CD4-positive, CD25-positive, alpha-beta regulatory T cell (primary cell): ENCODE measurements at places on chromosomes 2 and 18. TPM values are rescaled to one million over a fixed set of nuclear protein-coding genes. Genes with fewer than 3 reads are reported as not detected.

The RNU2-63P gene
- polyA plus RNA-seq, result 10.9 TPM

The STEAP3 gene
- polyA plus RNA-seq, result not detected

The UGP2 gene
- polyA plus RNA-seq, result 210 TPM

The KIF5C gene
- polyA plus RNA-seq, result 3.0 TPM

The ZAP70 gene
- polyA plus RNA-seq, result 144 TPM

The DDX18 gene
- 38.8 TPM for polyA plus RNA-seq

The SMYD1 gene
- polyA plus RNA-seq, result not detected

The BMP10 gene
- polyA plus RNA-seq, result not detected

The CAPN13 gene
- polyA plus RNA-seq, result not detected

The ARHGEF33 gene
- 0.16 TPM for polyA plus RNA-seq

The DSG1 gene
- not detected for polyA plus RNA-seq

The UGT1A5 gene
- not detected for polyA plus RNA-seq

The HOXD10 gene
- not detected for polyA plus RNA-seq

DNA sequence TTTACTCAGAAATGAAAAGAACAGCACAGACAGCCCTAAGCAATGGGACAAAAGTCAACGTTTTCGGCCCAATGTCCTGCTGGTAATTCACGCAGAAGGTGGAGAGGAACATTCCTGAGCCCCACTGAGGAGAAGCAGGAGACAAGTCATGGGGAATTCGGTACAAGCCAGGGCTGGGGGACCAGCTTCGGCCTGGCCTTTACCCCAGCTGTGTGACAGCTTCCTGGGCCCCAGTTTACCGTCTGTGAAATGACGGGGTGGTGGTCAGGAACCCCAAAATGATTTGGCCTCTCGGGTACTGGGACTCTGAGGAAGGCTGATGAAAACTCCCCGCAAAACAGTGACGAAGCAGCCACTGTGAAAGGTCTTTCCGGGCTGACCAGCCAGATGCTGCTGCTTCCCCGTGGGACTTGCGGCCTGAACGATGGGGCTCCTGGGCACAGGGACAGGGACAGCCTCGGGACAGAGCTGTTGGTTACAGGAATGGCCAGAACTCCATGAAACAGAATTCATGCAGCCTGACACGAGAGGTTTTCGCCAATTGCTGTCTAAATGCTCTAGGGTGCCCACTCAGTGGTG lies 21.6 kb downstream of the KIF1A start:
- H3K4me1 ChIP-seq, result no peaks in the 10 kb centered on the region
- H3K27ac ChIP-seq, result no peak overlapping the region
- H3K36me3 ChIP-seq, result no peaks in the 10 kb centered on the region
- H3K4me3 ChIP-seq, result no peak overlapping the region
- H3K27me3 ChIP-seq, result peaks cover 3% of the 10 kb centered on the region
- DNase-seq, result no peak

DNA sequence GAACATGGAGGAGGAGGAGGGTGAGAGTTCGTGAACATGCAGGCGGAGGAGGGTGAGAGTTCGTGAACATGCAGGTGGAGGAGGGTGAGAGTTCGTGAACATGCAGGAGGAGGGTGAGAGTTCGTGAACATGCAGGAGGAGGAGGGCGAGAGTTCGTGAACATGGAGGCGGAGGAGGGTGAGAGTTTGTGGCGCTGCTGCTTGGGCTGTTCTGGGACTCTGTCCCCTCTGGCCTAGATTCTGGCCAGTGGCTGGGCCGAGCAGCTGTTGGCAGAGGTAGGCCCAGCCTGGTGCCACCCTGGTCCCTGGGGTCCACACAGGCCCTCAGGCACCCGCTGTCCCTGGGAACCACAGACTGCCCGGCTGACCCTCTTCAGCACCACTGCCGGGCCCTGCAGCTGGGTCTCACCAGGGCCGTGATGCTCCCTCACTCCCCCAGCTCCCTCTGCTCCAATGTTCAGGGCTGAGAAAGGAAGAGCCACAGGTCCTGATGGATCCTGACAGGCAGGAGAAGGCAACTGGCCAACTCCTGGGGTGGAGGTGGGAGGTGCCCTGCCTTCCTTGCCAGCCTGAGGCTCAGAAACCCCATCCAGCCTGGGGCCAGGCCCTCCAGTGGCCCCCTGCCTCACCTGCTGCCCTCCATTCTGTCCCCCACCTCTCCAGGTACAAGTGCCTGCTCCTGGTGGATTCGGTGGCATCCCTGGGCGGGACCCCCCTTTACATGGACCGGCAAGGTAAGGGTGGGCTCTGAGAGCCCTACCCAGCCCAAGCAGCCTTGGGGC lies 3.9 kb downstream of the AGXT start:
- no peaks in the 10 kb centered on the region for H3K4me1 ChIP-seq
- no peaks in the 10 kb centered on the region for H3K27me3 ChIP-seq
- no peak overlapping the region for H3K4me3 ChIP-seq
- no peak overlapping the region for H3K27ac ChIP-seq
- no peaks in the 10 kb centered on the region for H3K36me3 ChIP-seq

- H3K27ac ChIP-seq, result no peak overlapping the region
- no peak overlapping the region for H3K4me3 ChIP-seq
- no peak for DNase-seq
- no peaks in the 10 kb centered on the region for H3K36me3 ChIP-seq
Observed at GRCh38 chr2:23563673-23564614, 179.0 kb downstream of the KLHL29 start.

- no peak overlapping the region for H3K27ac ChIP-seq
- peak overlapping the region; percentile 26 for H3K4me3 ChIP-seq
- peaks cover 19% of the 10 kb centered on the region for H3K4me1 ChIP-seq
- peaks cover 61% of the 10 kb centered on the region for H3K27me3 ChIP-seq
- no peak for DNase-seq
Observed at GRCh38 chr18:57429167-57430078, 5.8 kb upstream of the ONECUT2 start.

DNA sequence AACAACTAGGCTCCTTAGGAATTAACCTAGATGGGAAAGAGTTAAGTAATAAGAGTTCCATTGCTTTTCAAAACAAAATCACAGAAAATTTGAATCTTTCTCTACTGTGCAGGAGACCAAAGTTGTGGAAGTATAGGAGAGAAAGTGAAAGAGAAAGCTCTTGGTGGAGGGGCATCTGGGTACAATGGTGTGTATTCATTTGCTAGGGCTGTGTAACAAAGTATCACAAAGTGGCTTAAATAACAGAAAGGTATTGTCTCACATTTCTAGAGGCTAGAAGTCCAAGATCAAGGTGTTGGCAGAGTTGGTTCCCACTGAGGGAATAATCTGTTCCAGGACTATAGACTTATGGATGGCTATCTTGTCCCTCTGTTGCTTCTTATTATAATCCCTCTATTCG lies 50.5 kb upstream of the GORASP2 start:
- H3K4me1 ChIP-seq, result peaks cover 1% of the 10 kb centered on the region
- H3K27ac ChIP-seq, result no peak overlapping the region
- no peaks in the 10 kb centered on the region for H3K36me3 ChIP-seq
- H3K4me3 ChIP-seq, result peak overlapping the region; percentile 43

DNA sequence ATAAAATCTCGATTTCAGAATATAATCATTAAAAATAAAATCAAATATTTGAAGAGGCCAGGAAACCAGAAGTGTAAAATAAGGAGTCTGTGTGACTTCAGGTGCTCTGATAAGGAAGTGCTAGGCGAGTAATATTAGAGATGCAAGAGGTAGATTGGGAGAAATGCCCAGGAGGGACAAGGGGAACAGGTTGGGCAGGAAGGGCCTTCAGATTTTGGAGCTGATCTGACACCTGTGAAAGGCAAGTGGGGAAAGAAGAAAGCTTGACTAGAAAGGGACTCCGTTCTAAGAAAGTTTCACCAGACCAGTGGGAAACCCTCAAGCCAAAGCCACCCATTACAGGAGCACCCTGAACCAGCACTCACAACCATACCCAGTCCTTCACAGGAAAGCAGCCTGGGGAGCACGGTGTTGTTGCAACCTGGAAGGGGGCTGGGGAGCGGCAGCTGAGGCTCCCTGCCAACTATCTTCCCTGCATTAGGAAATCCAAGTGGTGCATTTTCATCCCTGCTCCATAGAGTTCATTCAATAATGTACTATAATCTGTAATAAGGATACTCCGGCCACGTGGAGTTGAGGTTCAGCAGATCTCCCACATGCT lies 57.5 kb upstream of the GREB1L start:
- no peaks in the 10 kb centered on the region for H3K27me3 ChIP-seq
- H3K4me1 ChIP-seq, result no peaks in the 10 kb centered on the region
- no peak for DNase-seq
- no peak overlapping the region for H3K27ac ChIP-seq

DNA sequence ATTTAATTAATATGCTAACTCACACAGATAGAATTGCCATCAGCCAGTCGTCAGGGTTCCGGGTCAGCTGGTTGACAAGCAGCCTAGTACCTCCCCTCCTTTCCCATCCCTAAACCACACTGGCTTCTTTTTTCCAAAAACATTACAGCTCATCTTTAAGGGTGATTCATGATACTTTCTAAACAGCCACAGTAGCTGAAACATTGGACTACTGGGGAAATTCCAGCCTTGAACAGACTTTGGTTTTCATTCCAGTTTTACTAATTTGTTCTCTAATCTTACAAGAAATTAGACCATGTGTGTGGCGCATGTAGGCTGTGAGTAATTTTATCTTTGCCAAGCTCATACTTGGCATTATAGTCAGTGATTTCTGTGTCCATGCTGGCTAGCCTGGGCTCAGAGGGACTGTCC lies 110.8 kb downstream of the FMNL2 start:
- H3K36me3 ChIP-seq, result no peaks in the 10 kb centered on the region
- no peak for DNase-seq
- no peak overlapping the region for H3K27ac ChIP-seq
- H3K27me3 ChIP-seq, result peaks cover 6% of the 10 kb centered on the region

- H3K4me1 ChIP-seq, result peaks cover 86% of the 10 kb centered on the region
- peak overlapping the region; percentile 96 for H3K27ac ChIP-seq
- H3K27me3 ChIP-seq, result no peaks in the 10 kb centered on the region
- H3K4me3 ChIP-seq, result peak overlapping the region; percentile 1
Observed at GRCh38 chr2:54566896-54567295, 110.8 kb downstream of the SPTBN1 start.

DNA sequence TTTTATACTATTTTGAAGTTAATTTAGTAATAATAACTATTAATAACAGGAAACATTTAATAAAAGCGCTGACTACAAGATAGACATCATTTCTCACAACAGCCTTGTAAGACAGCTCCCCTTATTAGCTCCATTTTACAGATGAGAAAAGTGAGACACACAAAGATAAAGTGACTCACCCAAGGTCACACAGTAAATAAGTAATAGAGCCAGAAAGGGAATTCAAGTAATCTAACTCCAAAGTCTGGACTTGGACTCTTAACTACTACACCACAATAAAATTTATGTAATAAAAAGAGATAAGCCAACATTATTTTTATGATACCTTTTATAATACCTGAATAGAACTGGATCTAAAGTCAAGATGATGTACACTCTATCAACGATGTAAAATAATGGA lies 25.3 kb downstream of the EXOC6B start:
- no peaks in the 10 kb centered on the region for H3K36me3 ChIP-seq
- no peaks in the 10 kb centered on the region for H3K4me1 ChIP-seq
- DNase-seq, result no peak
- H3K27ac ChIP-seq, result no peak overlapping the region
- no peaks in the 10 kb centered on the region for H3K27me3 ChIP-seq

- H3K27me3 ChIP-seq, result no peaks in the 10 kb centered on the region
- no peaks in the 10 kb centered on the region for H3K4me1 ChIP-seq
- DNase-seq, result no peak
- no peak overlapping the region for H3K4me3 ChIP-seq
Observed at GRCh38 chr2:66543257-66543767, 108.4 kb downstream of the MEIS1 start.

DNA sequence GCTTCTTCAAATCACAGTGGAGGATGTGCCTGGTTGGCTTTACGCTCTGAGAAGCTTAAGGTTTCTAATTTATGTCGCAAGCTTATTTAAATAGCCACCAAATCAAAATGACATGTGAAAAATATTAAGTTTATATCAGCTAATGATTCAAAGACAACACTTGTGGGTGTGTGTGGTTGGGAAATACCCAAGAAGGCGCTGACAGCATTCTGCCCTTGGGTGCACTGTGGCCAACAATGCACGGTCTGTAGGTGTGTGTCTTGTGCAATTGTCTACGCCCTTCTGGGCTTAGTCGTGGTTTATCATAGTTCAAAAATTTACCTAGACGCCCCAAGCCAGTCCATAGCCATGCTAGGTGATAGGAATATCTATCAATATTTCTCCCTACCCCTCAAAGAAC lies 60.9 kb downstream of the KCTD1 start:
- H3K4me3 ChIP-seq, result no peak overlapping the region
- H3K36me3 ChIP-seq, result no peaks in the 10 kb centered on the region
- no peaks in the 10 kb centered on the region for H3K4me1 ChIP-seq
- H3K27me3 ChIP-seq, result no peaks in the 10 kb centered on the region

DNA sequence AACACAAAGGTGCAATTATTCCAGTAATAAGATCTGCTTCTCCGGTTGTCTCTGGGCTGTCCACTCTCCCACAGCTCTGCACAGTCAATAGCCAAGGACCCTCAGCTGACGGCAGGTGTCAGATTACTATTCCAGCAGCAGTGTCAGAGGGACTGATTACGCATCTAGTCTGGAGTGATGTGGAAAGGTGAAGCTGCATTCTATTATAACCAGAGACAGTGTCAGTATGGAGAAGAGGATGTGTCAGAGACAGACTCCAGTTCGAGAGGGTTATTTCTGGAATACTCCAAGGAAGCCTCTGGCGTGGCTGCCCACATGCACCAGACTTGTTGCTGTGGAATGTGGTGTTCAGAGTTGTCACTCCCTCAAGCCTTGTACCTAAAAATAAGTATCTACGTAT lies 163.6 kb upstream of the TMEM200C start:
- H3K4me1 ChIP-seq, result no peaks in the 10 kb centered on the region
- no peak for DNase-seq
- no peaks in the 10 kb centered on the region for H3K36me3 ChIP-seq

- no peaks in the 10 kb centered on the region for H3K4me1 ChIP-seq
- no peaks in the 10 kb centered on the region for H3K27me3 ChIP-seq
- H3K36me3 ChIP-seq, result no peaks in the 10 kb centered on the region
Observed at GRCh38 chr2:75241696-75242095, 42.4 kb upstream of the TACR1 start.

GRCh38 chr2:238695538-238695937 lies 152.3 kb upstream of the TWIST2 start:
- H3K36me3 ChIP-seq, result no peaks in the 10 kb centered on the region
- no peak for DNase-seq
- no peak overlapping the region for H3K27ac ChIP-seq
- no peak overlapping the region for H3K4me3 ChIP-seq
- no peaks in the 10 kb centered on the region for H3K4me1 ChIP-seq

DNA sequence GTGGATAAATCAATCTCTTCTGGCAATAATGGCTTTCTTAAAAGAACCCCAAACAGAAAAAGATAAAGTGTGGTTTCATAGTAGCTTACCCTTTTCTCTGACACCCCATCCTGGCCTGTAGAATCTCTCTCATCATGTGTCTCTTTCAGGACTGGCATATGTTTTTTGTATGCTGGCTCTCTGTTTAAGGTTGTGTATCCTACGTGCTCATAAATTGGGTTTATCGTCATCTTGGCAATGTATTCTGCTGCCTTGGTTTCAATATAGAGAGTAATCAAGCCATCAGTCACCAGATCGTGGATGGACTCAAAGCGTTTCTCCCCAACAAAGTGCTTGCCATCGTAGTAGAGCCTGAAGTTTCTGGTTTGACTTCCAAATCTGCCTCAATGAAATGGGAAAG lies 113.5 kb upstream of the CHRNA1 start:
- H3K27ac ChIP-seq, result no peak overlapping the region
- no peaks in the 10 kb centered on the region for H3K4me1 ChIP-seq
- peaks cover 2% of the 10 kb centered on the region for H3K27me3 ChIP-seq
- H3K36me3 ChIP-seq, result no peaks in the 10 kb centered on the region
